ENCODE measurements at places on chromosomes 2 and 18. TPM values are rescaled to one million over a fixed set of nuclear protein-coding genes. Genes with fewer than 3 reads are reported as not detected.

Gene PTPRN
- 17.5 TPM for total RNA-seq

Gene TNFRSF11A
- total RNA-seq: 3.5 TPM

DNA sequence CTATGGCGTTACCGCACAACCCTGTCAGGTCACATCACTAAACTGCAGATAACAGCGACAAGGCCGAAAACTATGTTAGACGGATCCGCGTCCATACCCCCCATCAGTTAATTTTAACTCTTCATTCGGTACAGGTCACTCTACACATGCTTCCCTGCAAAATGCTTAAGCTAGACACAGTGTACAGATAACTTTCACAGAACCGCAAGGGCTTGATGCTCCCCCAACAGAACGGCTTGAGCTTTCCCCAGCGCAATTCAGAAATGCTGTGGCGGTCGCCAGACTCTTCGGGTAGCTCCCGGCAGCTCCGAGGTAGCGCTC is 283 bp upstream of the RBBP8 start:
- DNase-seq: no peak
- no peaks in the 10 kb centered on the region for H3K36me3 ChIP-seq
- H3K27ac ChIP-seq: peak overlapping the region; percentile 91
- peak overlapping the region; percentile 94 for H3K4me3 ChIP-seq

Gene RGPD8
- total RNA-seq: 5.5 TPM

DNA sequence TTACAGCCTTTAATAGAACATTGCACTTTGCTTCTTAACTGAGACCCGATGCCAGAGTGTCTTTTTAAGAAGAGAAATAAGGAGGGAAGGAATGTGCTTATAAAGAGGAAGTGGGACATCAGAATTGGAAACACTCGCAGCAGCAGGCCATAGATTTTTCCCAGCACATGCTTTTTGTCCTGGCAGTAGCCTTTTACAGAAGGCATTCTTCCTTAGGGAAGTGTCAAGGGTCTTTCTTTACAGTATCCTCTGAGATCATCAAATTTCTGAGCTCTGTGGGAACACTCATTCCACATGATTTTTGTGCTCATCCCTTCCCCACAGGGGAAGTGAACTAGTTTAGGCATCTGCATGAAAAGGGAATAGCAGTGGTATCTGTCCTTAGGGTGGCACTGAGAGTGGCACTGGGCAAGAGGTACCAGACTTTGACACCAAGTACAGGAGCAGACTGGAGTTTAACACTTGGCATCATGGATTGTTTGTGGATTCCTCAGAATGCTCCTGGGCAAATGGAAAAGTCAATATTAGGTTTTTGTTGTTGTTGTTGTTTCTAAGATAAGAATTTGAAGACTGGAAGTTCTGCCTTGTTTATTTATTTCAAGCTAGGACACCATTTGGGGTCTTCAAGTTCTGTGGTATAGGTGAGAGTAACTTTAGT is 4.1 kb downstream of the MYO1B start:
- H3K36me3 ChIP-seq: peaks cover 7% of the 10 kb centered on the region
- DNase-seq: no peak
- H3K27me3 ChIP-seq: no peaks in the 10 kb centered on the region
- H3K4me3 ChIP-seq: no peak overlapping the region

- H3K36me3 ChIP-seq: no peaks in the 10 kb centered on the region
- DNase-seq: no peak
- no peaks in the 10 kb centered on the region for H3K4me1 ChIP-seq
These were observed 97.4 kb upstream of the CYRIA start for GRCh38 chr2:16763056-16763455.

DNA sequence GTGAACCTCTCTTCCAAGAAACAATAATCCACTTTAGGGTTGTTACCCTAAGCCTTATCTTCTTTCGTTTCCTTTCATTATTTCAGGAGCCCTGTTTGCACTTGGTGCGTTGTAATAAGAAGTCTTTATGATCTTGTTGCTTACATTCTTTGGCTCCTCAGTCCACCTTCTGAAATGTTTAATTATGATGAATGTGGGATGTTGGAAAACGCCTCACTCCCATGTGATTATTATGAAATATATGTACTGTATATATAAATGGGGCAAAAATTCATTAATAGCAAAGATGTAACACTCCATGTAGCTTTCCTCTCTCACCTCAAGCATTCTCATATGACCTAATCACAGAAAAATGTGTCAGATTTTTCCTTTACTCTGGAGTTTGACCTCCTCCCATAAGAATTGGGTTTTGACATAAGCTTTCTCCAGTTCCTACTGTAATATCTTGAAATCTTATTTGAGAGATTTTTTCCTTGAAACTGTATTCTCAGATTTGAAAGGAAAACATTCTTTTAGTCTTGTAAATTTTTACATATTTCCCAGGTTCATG is 397.2 kb upstream of the FANCL start:
- DNase-seq: no peak
- H3K27me3 ChIP-seq: no peaks in the 10 kb centered on the region
- peaks cover 16% of the 10 kb centered on the region for H3K4me1 ChIP-seq
- no peak overlapping the region for H3K4me3 ChIP-seq
- no peak overlapping the region for H3K27ac ChIP-seq

- DNase-seq: no peak
- peaks cover 36% of the 10 kb centered on the region for H3K27me3 ChIP-seq
- H3K4me3 ChIP-seq: peak overlapping the region; percentile 80
- peaks cover 3% of the 10 kb centered on the region for H3K36me3 ChIP-seq
- H3K27ac ChIP-seq: no peak overlapping the region
These were observed 2.2 kb upstream of the NRP2 start for GRCh38 chr2:205680067-205680466.

GRCh38 chr2:19682493-19682892 is 219.3 kb downstream of the TTC32 start:
- peaks cover 4% of the 10 kb centered on the region for H3K27me3 ChIP-seq
- no peak overlapping the region for H3K27ac ChIP-seq
- no peaks in the 10 kb centered on the region for H3K4me1 ChIP-seq
- no peak for DNase-seq
- H3K4me3 ChIP-seq: no peak overlapping the region
- no peaks in the 10 kb centered on the region for H3K36me3 ChIP-seq

DNA sequence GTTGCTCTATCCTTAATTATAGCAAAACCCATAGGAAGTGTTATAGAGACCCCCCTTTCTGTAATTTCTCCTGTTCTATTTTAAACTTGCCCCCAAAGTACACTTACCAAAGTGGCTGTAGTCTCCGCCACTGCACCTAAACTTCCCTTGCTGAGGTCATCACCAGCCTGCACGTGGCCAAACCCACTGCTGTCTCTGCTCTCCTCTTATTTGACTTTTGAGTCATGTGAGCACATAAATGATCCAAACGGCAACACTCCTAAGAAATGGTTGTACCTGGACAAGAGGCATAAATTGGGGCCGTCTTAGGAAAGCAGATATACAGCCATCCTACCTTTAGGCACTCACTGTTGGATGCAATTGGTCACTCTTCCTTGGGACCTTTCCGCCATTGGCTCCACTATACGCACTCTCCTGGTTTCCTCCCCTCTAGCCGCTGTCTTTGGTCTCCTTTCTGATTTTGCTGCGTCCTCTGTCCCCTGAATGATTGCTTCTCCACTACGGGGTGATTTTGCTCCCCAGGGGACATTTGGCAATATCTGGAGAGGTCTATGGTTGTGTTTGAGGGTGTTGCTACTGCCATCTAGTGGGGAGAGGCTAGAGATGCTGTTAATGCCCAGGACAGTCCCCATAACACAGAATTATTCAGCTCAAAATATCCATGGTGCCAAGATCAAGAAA is 19.2 kb upstream of the IL36G start:
- no peak overlapping the region for H3K27ac ChIP-seq
- H3K4me3 ChIP-seq: no peak overlapping the region
- no peaks in the 10 kb centered on the region for H3K4me1 ChIP-seq
- H3K27me3 ChIP-seq: no peaks in the 10 kb centered on the region
- no peaks in the 10 kb centered on the region for H3K36me3 ChIP-seq

GRCh38 chr18:31572368-31572767 is 19.3 kb upstream of the TTR start:
- H3K4me3 ChIP-seq: no peak overlapping the region
- no peaks in the 10 kb centered on the region for H3K36me3 ChIP-seq
- peaks cover 3% of the 10 kb centered on the region for H3K27me3 ChIP-seq
- DNase-seq: no peak

GRCh38 chr2:128421861-128422311 is 103.2 kb upstream of the HS6ST1 start:
- H3K27ac ChIP-seq: no peak overlapping the region
- peaks cover 7% of the 10 kb centered on the region for H3K4me1 ChIP-seq
- no peaks in the 10 kb centered on the region for H3K27me3 ChIP-seq

Gene ADGRF3
- total RNA-seq: 1.2 TPM

Gene FLACC1
- 0.48 TPM for total RNA-seq

- DNase-seq: no peak
- no peaks in the 10 kb centered on the region for H3K27me3 ChIP-seq
- H3K4me1 ChIP-seq: no peaks in the 10 kb centered on the region
- H3K36me3 ChIP-seq: no peaks in the 10 kb centered on the region
These were observed 176.6 kb downstream of the METTL4 start for GRCh38 chr18:2394684-2395083.

GRCh38 chr2:68837164-68837860 is 33.9 kb downstream of the BMP10 start:
- H3K36me3 ChIP-seq: no peaks in the 10 kb centered on the region
- no peaks in the 10 kb centered on the region for H3K4me1 ChIP-seq
- H3K27ac ChIP-seq: no peak overlapping the region
- no peak for DNase-seq
- H3K4me3 ChIP-seq: no peak overlapping the region

Gene ADRA2B
- 13.9 TPM for total RNA-seq

GRCh38 chr2:109367683-109368082 is 238.7 kb downstream of the SH3RF3 start:
- H3K27ac ChIP-seq: no peak overlapping the region
- no peak overlapping the region for H3K4me3 ChIP-seq
- H3K4me1 ChIP-seq: peaks cover 32% of the 10 kb centered on the region

GRCh38 chr18:75249672-75250470 is 39.3 kb downstream of the TSHZ1 start:
- H3K36me3 ChIP-seq: no peaks in the 10 kb centered on the region
- DNase-seq: no peak
- H3K4me3 ChIP-seq: no peak overlapping the region
- no peaks in the 10 kb centered on the region for H3K27me3 ChIP-seq
- peaks cover 59% of the 10 kb centered on the region for H3K4me1 ChIP-seq
- H3K27ac ChIP-seq: no peak overlapping the region

- peak overlapping the region; percentile 98 for H3K4me3 ChIP-seq
- H3K4me1 ChIP-seq: peaks cover 13% of the 10 kb centered on the region
- peaks cover 15% of the 10 kb centered on the region for H3K36me3 ChIP-seq
These were observed 1.1 kb downstream of the DSC3 start for GRCh38 chr18:31041271-31042083.

DNA sequence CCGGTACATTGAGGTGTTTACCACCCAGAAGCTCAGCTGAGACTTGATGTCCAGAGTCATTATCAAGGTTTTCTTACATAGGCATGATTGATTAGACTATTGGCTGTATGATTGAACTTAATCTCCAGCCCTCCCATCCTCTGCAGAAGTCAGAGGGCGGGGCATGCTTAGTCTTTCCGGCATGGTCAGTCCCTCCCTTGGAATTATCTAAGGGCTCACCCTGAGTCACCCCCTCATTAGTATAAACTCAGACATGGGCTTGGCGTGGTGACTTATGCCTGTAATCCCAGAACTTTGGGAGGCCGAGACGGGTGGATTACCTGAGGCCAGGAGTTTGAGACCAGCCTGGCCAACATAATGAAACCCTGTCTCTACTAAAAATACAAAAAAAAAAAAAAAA is 243.9 kb downstream of the VAPA start:
- no peak overlapping the region for H3K27ac ChIP-seq
- H3K36me3 ChIP-seq: peaks cover 3% of the 10 kb centered on the region
- DNase-seq: no peak
- H3K4me3 ChIP-seq: no peak overlapping the region
- no peaks in the 10 kb centered on the region for H3K27me3 ChIP-seq
- H3K4me1 ChIP-seq: peaks cover 7% of the 10 kb centered on the region

GRCh38 chr2:119746836-119747686 is 12.7 kb upstream of the PTPN4 start:
- H3K4me3 ChIP-seq: no peak overlapping the region
- no peak for DNase-seq
- H3K4me1 ChIP-seq: no peaks in the 10 kb centered on the region
- H3K27me3 ChIP-seq: peaks cover 39% of the 10 kb centered on the region

Gene OLA1
- 82.1 TPM for total RNA-seq

Gene GLB1L
- total RNA-seq: 16.1 TPM

- no peaks in the 10 kb centered on the region for H3K4me1 ChIP-seq
- no peak overlapping the region for H3K27ac ChIP-seq
- no peaks in the 10 kb centered on the region for H3K36me3 ChIP-seq
- no peak overlapping the region for H3K4me3 ChIP-seq
- H3K27me3 ChIP-seq: no peaks in the 10 kb centered on the region
These were observed 363.0 kb downstream of the PLCL1 start for GRCh38 chr2:198167346-198167745.

Gene LRRTM4
- 5.4 TPM for total RNA-seq

Gene ANO7
- total RNA-seq: 3.3 TPM

DNA sequence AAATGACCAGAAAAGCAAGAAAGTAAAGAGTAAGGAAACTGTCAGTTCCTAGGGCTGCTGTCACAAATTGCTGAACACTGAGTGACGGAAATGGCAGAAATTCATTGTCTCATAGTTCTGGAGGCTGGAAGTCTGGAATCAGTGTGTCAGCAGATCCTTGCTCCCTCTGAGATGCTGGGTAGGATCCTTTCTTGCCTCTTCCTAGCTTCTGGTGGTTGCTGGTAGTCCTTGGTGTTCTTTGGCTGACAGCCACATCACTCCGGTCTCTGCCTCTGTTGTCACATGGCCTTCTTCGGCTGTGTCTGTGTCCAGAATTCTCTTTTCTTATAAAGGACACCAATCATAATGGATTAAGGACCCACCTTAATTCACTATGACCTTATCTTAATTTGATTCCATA is 21.9 kb downstream of the PLEKHB2 start:
- DNase-seq: no peak
- peaks cover 56% of the 10 kb centered on the region for H3K36me3 ChIP-seq
- no peak overlapping the region for H3K4me3 ChIP-seq
- peaks cover 18% of the 10 kb centered on the region for H3K4me1 ChIP-seq
- H3K27me3 ChIP-seq: no peaks in the 10 kb centered on the region

Gene LAMA3
- total RNA-seq: 9.4 TPM

- H3K4me1 ChIP-seq: peaks cover 12% of the 10 kb centered on the region
- DNase-seq: no peak
- H3K27me3 ChIP-seq: no peaks in the 10 kb centered on the region
- H3K36me3 ChIP-seq: peaks cover 1% of the 10 kb centered on the region
- H3K4me3 ChIP-seq: no peak overlapping the region
- H3K27ac ChIP-seq: no peak overlapping the region
These were observed 21.7 kb upstream of the NRP2 start for GRCh38 chr2:205660521-205661124.

DNA sequence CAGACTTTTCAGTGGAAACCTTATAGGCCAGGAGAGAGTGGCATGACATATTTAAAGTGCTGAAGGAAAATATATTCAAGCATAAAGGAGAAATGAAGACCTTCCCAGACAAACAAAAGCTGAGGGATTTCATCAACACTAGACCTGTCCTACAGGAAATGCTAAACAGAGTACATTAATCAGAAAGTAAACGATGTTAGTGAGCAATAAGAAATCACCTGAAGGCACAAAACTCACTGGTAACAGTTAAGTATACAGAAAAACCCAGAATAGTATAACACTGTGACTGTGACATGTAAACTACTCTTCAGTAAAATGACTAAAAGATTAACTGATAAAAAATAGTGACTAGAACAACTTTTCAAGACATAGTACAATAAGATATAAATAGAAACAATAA is 87.4 kb downstream of the ATP8B1 start:
- H3K36me3 ChIP-seq: peaks cover 3% of the 10 kb centered on the region
- no peaks in the 10 kb centered on the region for H3K27me3 ChIP-seq
- no peak for DNase-seq
- H3K4me3 ChIP-seq: peak overlapping the region; percentile 38
- peak overlapping the region; percentile 65 for H3K27ac ChIP-seq
- no peaks in the 10 kb centered on the region for H3K4me1 ChIP-seq

Data from type B pancreatic cell (in vitro differentiated cells).